ENCODE measurements at places on chromosomes 4 and X. TPM values are rescaled to one million over a fixed set of nuclear protein-coding genes. Genes with fewer than 3 reads are reported as not detected.

SASH3 gene
- 123 TPM for total RNA-seq

- no peak overlapping the region for H3K4me3 ChIP-seq
- DNase-seq = no peak
These were observed 95.2 kb downstream of the CLNK start for GRCh38 chr4:10589321-10589720.

PRPS2 gene
- total RNA-seq = 114 TPM

DNA sequence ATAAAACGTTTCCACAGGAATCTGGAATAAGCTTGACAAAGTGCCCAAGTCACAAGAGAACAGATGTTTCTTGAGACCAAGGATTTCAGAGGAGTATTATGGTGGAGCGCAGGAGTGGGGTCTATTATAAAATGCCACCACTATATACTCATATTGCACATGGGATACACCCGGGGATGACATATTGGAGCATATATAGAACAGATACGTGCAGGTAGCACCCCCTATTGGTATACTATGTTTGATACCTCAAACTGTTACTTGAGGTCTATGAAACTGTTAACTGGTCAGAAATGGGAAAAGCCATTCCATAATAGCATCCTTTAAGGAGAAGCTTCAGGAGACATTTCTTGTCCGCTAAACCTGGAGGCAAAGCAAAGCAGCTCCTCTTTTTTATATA is 86.0 kb downstream of the PCYT1B start:
- H3K4me1 ChIP-seq = no peaks in the 10 kb centered on the region
- H3K27me3 ChIP-seq = no peaks in the 10 kb centered on the region
- no peak for DNase-seq
- H3K36me3 ChIP-seq = no peaks in the 10 kb centered on the region
- H3K27ac ChIP-seq = no peak overlapping the region

PAGE5 gene
- not detected for total RNA-seq

DNA sequence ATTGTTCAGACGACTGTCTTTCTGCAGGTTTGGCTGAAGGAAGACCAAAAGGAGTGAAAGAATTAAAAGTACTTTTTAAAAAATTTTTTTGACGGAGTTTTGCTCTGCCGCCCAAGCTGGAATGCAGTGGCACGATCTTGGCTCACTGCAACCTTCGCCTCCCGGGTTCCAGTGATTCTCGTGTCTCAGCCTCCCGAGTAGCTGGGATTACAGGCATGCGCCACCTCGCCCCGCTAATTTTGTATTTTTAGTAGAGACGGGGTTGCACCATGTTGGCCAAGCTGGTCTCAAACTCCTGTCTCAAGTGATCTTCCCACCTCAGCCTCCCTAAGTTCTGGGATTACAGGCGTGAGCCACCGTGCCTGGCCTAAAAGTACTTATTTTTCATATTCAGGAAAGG is 86.3 kb downstream of the ITIH6 start:
- H3K4me1 ChIP-seq = no peaks in the 10 kb centered on the region
- no peaks in the 10 kb centered on the region for H3K36me3 ChIP-seq
- DNase-seq = no peak
- no peaks in the 10 kb centered on the region for H3K27me3 ChIP-seq
- no peak overlapping the region for H3K4me3 ChIP-seq

DNA sequence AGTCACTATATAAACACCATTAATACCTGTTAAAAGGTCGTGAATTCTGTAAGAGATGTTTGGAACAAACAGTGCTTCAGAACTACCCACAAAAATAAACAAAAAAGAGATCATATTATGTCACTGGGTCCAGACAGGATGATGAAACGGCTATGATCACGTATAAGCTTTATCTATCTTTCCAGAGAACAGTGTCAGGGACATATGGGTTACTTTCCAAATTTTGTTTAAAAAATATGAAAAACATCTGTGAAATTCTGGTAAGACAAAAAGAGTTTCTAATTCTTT is 90.0 kb downstream of the SORBS2 start:
- no peaks in the 10 kb centered on the region for H3K4me1 ChIP-seq
- no peak for DNase-seq
- no peak overlapping the region for H3K27ac ChIP-seq
- no peaks in the 10 kb centered on the region for H3K36me3 ChIP-seq
- H3K4me3 ChIP-seq = no peak overlapping the region
- H3K27me3 ChIP-seq = peaks cover 8% of the 10 kb centered on the region

DNA sequence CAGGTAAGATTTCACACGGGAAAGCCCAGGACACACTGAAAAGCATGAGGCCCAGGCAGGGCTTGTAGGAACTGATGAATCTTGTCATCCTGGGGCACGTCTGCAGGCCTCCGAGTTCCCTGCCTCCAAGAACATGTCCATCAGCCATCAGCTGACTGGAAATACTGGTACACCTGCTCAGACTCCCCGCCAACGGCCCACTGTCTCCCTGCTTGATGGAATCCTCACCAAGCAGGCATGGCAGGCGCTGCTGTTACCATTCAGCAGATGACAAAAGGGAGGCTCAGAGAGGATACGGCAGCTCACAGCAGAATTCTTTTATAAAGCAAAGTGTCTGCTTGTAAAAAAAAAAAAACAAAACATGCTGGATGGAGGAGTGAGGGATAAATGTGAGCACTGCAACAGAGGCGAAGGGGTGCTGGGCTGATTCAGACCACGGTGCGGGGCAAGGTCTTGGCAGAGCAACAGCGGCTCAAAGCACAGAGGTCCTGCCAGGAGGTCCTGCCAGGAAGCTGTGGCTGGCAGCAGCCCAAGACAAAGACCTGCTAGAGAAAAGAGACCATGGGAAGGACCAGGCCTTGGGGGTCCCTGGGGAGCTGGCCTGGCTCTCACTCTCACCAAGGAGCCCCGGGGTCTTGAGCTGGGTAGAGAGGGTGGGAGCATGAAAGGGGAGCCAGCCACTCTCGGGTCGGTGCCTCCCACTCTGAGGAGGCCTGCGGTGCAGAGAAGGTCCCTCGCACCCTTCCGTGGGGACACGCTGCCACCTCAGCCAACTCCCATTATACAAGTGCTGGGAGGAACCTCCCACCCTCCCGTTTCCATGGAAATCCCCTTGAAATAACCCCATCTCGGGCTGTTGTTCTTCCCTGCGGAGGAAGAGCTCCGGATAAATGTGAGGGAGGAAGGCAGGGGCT is 25.6 kb downstream of the PPP2R2C start:
- peaks cover 3% of the 10 kb centered on the region for H3K27me3 ChIP-seq
- no peak overlapping the region for H3K27ac ChIP-seq
- no peak overlapping the region for H3K4me3 ChIP-seq
- no peaks in the 10 kb centered on the region for H3K36me3 ChIP-seq

GRCh38 chr4:148800336-148800885 is 358.2 kb upstream of the NR3C2 start:
- no peaks in the 10 kb centered on the region for H3K36me3 ChIP-seq
- H3K4me1 ChIP-seq = no peaks in the 10 kb centered on the region
- H3K4me3 ChIP-seq = no peak overlapping the region
- no peaks in the 10 kb centered on the region for H3K27me3 ChIP-seq
- no peak for DNase-seq
- H3K27ac ChIP-seq = no peak overlapping the region

POLN gene
- 2.9 TPM for total RNA-seq

RAB41 gene
- not detected for total RNA-seq

DNA sequence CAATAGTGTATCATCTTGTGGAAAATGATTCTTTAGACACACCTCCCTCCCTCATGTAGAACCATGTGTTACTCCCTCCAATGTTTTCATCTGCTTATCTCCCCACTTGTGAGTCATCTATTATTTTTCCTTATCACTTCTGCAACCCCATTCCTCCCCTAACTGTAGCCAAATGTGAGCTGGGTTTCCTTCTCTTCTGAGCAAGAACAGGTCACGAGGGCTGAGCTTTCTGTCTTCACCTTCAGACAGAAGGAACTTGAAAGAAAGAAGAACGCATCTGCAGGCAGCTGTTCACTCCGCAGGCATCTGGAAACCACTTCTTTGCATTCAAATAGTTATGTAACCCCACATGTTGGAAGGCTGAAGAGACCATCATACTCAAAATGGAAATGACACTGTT is 1.8 kb downstream of the PPP1R2C start:
- no peaks in the 10 kb centered on the region for H3K27me3 ChIP-seq
- H3K4me1 ChIP-seq = peaks cover 3% of the 10 kb centered on the region
- H3K36me3 ChIP-seq = no peaks in the 10 kb centered on the region
- H3K27ac ChIP-seq = no peak overlapping the region
- DNase-seq = no peak

- DNase-seq = no peak
- no peaks in the 10 kb centered on the region for H3K27me3 ChIP-seq
- no peaks in the 10 kb centered on the region for H3K4me1 ChIP-seq
- H3K36me3 ChIP-seq = no peaks in the 10 kb centered on the region
These were observed 753.6 kb downstream of the RAPGEF2 start for GRCh38 chr4:159856451-159856850.

DNA sequence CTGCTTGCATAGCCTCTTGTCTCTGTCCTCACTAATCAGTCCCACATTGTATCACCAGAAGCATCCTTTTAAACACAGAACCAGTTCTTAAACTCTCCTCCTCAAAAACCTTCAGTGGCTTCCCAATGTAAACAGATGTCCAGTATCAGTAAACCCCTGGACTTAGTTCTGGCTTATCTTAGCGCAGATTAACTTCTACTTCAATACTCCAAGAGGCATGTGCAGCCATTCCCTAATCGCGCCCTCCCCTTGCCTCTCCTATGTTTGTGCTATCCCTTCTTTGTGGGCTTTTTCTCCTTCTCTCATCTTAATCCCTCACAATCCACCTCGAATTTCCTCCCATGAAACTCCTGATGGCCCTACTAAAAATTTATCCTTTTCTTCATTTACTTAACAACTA is 193.8 kb downstream of the FBXO8 start:
- peaks cover 6% of the 10 kb centered on the region for H3K27me3 ChIP-seq
- H3K4me1 ChIP-seq = no peaks in the 10 kb centered on the region
- H3K36me3 ChIP-seq = no peaks in the 10 kb centered on the region
- no peak for DNase-seq

KLHL34 gene
- total RNA-seq = 0.77 TPM

- no peaks in the 10 kb centered on the region for H3K36me3 ChIP-seq
- H3K4me1 ChIP-seq = no peaks in the 10 kb centered on the region
- H3K4me3 ChIP-seq = no peak overlapping the region
- no peaks in the 10 kb centered on the region for H3K27me3 ChIP-seq
- no peak overlapping the region for H3K27ac ChIP-seq
These were observed 1194.6 kb downstream of the ADGRL3 start for GRCh38 chr4:62394766-62395165.

GRCh38 chrX:55818673-55819375 is 101.3 kb downstream of the RRAGB start:
- H3K4me3 ChIP-seq = no peak overlapping the region
- H3K4me1 ChIP-seq = no peaks in the 10 kb centered on the region
- DNase-seq = no peak
- H3K27ac ChIP-seq = no peak overlapping the region
- no peaks in the 10 kb centered on the region for H3K27me3 ChIP-seq

Data from activated CD8-positive, alpha-beta T cell treated with anti-CD3 and anti-CD28 coated beads for 36 hours (primary cell).